ENCODE measurements at places on chromosomes 4 and X. TPM values are rescaled to one million over a fixed set of nuclear protein-coding genes. Genes with fewer than 3 reads are reported as not detected.

The ATP11C gene
- total RNA-seq, result 16.0 TPM

The MAGEA12 gene
- total RNA-seq, result not detected

The GAGE12E gene
- not detected for total RNA-seq

The CCKAR gene
- total RNA-seq, result not detected

The FRAS1 gene
- total RNA-seq, result 22.5 TPM

The CCDC149 gene
- 0.21 TPM for total RNA-seq

The TRIM60 gene
- total RNA-seq, result not detected

The UBL4A gene
- 29.1 TPM for total RNA-seq

The PNMA6F gene
- not detected for total RNA-seq

The DUX4 gene
- not detected for total RNA-seq

The XPNPEP2 gene
- 0.49 TPM for total RNA-seq
